ENCODE measurements at places on chromosomes 7 and 10.

- DNase-seq, result no peak
Observed at GRCh38 chr7:4240042-4240441, 442.1 kb upstream of the FOXK1 start.

- DNase-seq, result peak; percentile 75
Observed at GRCh38 chr10:91162495-91163268, 57.8 kb upstream of the PCGF5 start.

GRCh38 chr7:48083114-48083830, 5.8 kb upstream of the UPP1 start:
- DNase-seq, result no peak

GRCh38 chr7:51324206-51324898, 7.7 kb upstream of the COBL start:
- no peak for DNase-seq

DNA sequence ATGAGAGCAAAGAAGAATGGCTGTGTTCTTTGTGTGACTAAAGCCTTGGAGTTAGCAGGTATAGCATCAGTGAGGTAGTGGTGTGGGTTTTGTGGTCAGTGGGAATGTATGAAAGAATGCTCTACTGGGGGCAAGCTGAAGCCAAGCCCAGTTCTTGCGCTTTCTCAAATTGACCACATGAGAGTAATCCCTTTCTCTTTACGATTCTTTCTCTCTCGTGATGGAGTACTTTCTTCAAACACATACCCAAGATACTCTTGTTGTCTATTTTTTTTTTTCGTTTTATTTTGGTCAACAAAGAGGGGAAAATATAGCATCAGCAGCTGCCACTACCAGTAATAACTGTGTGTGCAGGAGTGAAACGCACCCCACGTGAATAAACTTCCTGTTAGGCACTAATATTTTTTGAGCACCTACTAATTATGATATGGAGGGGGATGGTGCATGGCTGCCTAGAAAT, 8.4 kb upstream of the PANK1 start:
- DNase-seq, result no peak

DNA sequence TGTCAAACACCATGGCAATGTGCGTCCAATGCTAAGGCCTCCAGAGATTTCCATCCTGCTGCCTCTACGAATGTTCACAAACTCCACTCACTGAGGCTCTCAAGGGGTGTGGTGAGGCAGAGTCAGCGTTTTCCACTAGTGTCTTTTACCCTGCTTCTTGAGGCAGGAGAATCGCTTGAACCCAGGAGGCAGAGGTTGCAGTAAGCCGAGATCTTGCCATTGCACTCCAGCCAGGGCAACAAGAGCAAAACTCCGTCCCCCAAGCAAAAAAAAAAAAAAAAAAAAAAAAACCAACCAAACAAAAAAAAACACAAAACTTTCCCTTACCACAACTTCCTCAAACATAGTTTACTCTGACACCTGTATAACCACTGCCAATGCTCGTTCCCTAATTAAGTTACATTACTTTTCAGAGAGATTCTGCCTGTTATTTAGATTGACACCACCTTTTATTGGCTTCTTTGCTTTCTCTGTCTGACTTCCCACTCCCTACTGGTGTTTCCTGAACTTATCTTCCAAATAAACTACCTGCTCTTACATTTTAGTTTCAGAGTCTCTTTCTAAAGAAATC, 102.1 kb upstream of the ZNF746 start:
- peak; percentile 46 for DNase-seq

DNA sequence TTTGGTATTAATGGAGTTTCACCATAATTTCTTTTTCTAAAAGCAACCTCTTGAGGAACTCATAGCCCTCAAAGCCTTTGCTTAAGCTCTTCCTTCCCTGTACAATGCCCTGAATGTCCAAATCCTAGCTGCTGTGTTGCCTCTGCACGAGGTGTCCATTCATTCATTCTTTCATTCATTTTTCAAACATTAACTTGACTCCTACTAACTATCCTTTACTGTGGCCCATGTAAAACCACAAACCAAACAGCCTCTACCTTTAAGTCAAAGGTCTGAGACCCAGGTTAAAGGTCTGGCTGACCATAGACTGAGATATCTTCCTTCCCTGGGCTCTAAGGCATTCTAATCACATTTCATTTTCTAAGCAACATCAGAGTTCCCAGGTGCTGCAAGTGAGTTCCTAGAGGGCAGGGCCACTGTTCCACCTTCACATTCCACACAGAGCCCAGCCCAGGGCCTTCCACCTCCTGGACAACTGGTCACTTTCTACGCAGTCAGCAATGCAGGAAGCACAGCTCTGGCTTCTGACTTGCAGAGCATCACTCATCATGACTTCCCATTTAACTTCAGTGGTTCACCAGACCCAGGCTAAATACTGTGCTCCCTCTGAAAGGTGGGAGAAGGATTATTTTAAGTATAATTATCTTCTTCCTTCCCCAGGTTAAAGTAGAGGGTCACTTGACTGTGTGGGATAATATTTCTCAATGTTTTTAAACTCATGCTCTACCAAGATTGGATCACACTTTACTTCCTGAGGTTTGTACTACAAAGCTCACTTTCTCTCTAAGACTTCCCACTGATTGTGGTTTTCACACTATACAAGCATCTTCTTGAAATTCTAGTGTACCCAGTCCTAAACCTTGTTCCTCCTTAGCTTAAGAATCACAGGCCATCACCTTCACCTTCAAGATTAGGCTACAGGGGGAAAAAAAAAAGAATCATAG, 19.1 kb downstream of the ATXN7L1 start:
- no peak for DNase-seq

DNA sequence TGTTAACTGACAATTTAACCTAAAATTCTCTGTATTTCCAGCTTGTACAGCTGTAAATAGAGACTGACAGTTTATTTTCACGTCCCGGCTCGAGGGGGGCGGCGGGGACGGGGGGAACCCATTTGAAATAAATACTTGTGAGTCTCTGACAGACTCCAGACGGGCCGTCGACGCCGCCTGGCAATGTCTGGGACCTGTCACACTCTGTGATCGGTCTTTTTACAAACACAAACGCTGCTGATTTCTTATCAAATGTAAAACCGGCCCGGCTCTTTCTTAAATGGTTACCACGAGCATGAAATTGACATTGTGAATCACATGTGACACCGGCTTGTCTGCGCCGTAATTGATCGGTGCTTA, 57.0 kb downstream of the UNCX start:
- no peak for DNase-seq

DNA sequence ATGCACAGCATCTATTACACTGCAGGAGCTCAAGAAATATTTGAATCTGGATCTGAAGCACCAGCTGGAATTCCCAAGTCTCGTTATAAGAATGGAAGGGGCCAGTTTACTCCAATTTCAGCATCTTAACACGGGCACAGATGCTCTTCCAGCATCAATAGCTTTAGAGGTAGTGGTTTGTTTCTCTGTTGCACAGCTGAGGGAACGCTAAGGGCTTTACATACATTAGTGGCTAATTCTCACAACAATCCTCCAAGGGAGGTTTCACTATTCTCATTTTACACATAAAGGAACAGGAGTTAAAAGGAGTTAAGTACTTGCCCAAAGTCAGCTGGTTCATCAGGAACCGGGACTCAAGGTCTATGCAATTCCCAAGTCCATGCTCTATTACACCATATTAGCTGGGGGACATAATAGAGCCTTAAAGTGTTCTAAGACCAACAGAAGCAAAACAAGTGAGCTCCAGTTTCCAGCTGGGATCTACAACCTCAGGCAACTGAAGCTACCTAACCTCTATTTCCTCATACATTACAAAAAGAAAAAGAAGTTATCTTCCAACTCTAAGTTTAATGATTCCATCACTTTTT, 9.9 kb downstream of the XPNPEP1 start:
- no peak for DNase-seq

DNA sequence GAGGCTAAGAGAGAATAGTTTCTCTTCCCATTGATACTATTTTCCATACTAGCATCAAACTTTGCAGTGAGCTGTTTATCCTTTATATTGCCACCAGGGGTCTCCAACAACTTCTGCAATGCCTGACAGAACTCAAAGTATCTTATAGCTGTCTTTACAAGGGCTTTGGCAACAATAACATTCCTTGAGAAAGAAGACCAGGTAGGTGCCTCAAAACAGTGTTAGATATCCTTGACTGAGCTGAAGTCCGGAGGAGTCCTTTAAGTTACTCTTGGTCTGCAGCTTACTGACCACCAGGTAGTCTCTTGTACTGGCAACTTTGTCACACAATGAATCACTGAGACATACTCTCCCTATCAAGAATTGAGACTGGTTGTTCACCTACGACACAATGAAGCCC, 30.0 kb upstream of the TES start:
- DNase-seq, result peak; percentile 28

Data from T47D (cell line).